CD8-positive, alpha-beta T cell (primary cell): ENCODE measurements at places on chromosomes 1 and 21.

GRCh38 chr1:202155478-202156021, 4.9 kb downstream of the PTPN7 start:
- DNase-seq: no peak

- no peak for DNase-seq
These were observed 15.2 kb downstream of the WLS start for GRCh38 chr1:68217060-68217554.

- no peak for DNase-seq
These were observed 368.7 kb upstream of the ADGRL2 start for GRCh38 chr1:81432059-81432458.

DNA sequence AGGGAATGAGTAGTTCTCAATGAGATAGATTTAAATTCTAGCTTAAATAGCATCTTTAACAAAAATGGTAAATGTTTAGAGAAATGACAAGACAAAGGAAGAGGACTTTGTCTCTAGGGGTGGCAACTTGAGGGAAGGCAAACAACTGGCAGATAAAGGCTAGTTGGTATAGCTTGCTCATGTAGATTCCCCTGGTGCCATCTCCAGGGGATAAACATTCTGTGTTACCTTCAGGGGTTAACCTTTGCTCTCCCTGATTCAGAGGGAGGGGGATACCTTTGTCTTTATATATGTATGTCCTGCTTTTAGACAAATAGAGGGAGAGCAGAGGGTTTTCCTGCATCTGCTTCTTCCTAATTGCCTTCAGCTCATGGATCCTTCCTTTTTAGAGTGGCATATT, 153.7 kb upstream of the L1TD1 start:
- DNase-seq: no peak
